ENCODE measurements at places on chromosomes 11 and 22.

GRCh38 chr11:86673055-86673843, 833 bp upstream of the ME3 start:
- no peak for DNase-seq

DNA sequence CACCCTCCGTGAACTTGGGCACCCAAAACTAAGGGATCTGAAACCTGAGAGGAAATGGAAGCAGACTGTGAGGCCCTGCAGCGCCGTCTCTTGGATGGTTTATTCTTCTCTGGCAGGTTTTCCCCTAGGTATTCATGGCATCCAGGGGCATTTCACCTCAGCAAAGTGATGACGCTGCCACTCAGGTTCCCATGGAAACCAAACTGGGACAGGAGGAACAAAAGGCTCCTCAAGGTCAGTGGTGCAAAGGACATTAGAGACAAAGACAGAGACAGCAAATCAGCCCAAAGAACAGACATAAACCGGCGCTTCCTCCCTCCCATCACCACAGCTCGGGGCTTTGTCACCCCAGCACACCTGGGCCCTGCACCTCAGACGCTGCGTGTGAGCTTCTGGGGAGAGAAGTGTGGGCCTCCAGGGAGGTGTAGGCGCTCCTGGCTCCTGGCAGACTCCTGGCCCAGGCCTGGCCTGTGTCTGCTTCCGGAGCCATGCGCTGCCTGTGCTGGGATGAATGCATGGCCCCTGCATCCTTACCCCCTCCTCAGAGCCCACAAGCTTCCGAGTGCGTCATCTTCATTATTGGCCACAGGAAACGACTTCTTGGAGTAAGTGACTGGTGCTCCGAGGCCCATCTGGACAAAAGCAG, 5.9 kb downstream of the TP53AIP1 start:
- DNase-seq: no peak

GRCh38 chr11:8345179-8345578, 81.5 kb upstream of the LMO1 start:
- no peak for DNase-seq

- no peak for DNase-seq
These were observed 7.2 kb downstream of the CRELD2 start for GRCh38 chr22:49925525-49926128.
